ENCODE measurements at places on chromosomes 4 and X. TPM values are rescaled to one million over a fixed set of nuclear protein-coding genes. Genes with fewer than 3 reads are reported as not detected.

TCEANC gene
- total RNA-seq: 3.8 TPM

DLG3 gene
- 10.3 TPM for total RNA-seq

UCP1 gene
- 19.5 TPM for total RNA-seq

WNK3 gene
- 12.5 TPM for total RNA-seq

MAGEA11 gene
- total RNA-seq: not detected

WWC2 gene
- total RNA-seq: 32.0 TPM

NMU gene
- total RNA-seq: 6.3 TPM

COPS4 gene
- 32.2 TPM for total RNA-seq

DCAF4L1 gene
- 0.44 TPM for total RNA-seq

RWDD4 gene
- total RNA-seq: 13.1 TPM

ARHGAP4 gene
- total RNA-seq: 72.2 TPM

MAGED4 gene
- total RNA-seq: 111 TPM

FRMPD3 gene
- total RNA-seq: 0.08 TPM

GSX2 gene
- total RNA-seq: not detected

SMIM43 gene
- 19.8 TPM for total RNA-seq

SSX2 gene
- not detected for total RNA-seq

LGI2 gene
- total RNA-seq: 0.18 TPM

ADGRG4 gene
- total RNA-seq: not detected

GRCh38 chrX:49029876-49030275, 13.3 kb downstream of the TFE3 start:
- no peak for DNase-seq

DNA sequence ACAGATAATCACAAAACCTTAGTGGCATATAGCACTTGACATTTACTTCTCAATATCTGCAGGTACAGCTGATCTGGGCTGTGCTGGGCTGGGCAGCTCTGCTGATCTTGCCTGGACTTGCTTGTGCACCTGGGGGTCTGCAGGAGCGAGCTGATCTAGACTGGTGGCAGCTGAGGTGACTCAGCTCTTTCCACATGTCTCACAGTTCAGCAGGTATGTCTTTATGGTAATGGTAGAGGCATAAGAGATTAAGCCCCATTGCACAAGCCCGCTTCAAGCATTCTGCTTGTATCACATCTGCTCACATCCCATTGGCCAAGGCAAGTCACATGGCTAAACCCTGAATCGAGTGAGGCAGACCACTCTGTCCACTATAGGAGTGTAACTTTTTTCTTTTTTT, 506.7 kb downstream of the BCOR start:
- DNase-seq: no peak

GRCh38 chrX:22800360-22800759, 199.4 kb upstream of the DDX53 start:
- no peak for DNase-seq

DNA sequence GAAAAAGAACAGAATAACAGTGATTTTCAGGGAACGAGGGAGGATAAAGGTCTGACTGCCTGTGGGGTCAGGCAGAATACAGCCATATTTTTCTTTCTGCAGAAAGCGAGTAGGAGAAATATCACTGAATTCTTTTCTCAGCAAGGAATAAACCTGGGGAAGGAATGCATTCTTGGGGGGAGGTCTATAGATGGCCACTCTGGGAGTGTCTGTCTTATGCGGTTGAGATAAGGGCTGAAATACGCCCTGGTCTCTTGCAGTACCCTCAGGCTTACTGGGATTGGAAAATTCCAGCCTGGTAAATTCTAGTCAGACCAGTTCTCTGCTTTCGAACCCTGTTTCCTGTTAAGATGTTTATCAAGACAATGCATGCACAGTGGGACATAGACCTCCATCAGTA, 26.3 kb downstream of the CNGA1 start:
- DNase-seq: no peak

- no peak for DNase-seq
Observed at GRCh38 chr4:98601708-98602107, 56.7 kb downstream of the TSPAN5 start.

GRCh38 chrX:73785493-73785892, 222.5 kb downstream of the CHIC1 start:
- no peak for DNase-seq

- DNase-seq: no peak
Observed at GRCh38 chrX:148372925-148373324, 127.5 kb upstream of the AFF2 start.

GRCh38 chr4:20572976-20573375, 127.3 kb upstream of the PACRGL start:
- DNase-seq: peak; percentile 9

GRCh38 chr4:68905939-68906779, 45.4 kb downstream of the UGT2A3 start:
- DNase-seq: peak; percentile 14

DNA sequence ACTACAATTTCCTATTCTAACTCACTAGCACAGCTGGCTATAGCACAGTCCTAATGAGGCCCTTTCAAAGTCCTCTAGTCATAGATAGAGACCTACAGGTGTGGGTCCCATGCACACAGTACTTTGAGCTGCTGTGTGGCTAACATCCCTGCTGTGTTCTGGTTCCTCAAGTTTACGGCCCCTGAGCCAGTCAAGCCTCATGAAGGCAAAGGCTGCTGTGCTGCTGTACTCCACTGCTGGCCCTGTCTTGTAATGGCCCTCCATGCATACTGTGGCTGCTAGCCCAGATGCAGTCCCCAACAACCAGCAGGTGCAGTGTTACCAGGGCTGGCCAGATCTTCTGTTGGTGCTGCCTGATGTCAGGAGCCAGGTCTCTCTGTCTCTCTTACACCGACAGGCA, 23.4 kb upstream of the ENPEP start:
- DNase-seq: no peak

GRCh38 chrX:38142610-38143009, 78.1 kb downstream of the SRPX start:
- no peak for DNase-seq

- DNase-seq: no peak
Observed at GRCh38 chrX:47148946-47149345, 3.9 kb downstream of the RBM10 start.

GRCh38 chrX:3165808-3166207, 124.5 kb downstream of the ARSF start:
- no peak for DNase-seq

DNA sequence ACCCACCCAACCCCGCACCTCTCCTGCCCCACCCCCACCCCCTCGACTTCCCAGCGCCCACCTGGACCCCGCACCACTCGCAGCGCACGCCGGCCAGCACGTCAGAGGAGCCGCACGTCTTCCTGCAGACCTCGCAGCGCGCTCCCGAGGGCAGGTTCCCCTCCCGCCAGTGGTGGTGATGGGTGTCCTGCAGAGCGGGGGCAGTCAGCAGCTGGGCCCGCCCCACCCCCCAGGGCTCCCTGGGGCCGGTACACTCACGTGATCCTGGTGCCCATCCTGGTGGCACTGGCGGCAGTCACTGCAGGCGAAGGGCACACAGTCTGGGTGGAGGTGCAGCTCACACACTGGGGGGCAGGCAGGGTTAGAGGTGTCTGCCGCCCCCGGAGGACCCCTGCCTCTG, 5.1 kb downstream of the DGKQ start:
- DNase-seq: no peak

DNA sequence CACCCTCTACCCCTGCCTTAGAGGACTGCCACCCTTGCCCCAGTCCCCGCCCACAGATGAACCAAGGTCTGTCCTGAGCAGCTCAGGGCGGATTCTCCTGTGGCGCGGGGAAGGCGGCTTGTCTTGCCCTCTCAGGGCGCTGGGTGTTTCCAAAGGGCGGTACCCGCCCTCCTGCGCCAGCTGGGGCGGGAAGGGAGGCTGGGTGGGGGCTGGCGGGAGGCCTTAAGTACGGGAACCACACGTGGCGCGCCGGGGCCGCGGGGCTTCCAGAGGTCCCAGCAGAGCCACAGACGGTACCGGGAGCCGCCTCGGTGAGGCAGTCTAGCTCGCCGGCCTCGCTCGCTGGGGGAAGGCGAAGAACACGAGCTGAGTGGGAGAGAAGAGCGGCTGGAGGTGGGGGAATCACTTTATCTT, 361.1 kb downstream of the MID1IP1 start:
- peak; percentile 25 for DNase-seq

GRCh38 chrX:65679071-65679540, 11.7 kb downstream of the MSN start:
- DNase-seq: no peak

DNA sequence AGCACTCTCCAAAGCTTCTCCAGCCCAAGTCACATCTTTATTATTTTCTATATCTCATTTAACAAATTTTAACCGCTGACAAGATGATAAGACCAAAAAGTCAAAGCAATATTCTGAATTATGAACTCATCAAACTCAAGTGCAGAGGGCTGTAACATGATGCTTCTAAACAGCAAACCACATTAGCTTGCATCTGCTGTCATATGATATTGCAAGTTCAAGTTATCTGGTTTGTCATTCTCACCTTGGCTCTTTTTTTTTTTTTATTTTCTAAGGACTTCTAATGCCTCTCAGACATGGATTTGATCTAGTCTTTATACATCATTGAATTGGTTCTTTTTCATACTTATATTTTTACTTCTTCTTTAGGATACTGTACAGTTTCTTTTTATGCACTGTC, 93.4 kb downstream of the SLC10A7 start:
- DNase-seq: no peak

- no peak for DNase-seq
Observed at GRCh38 chr4:25950461-25951389, 36.7 kb downstream of the SMIM20 start.

- no peak for DNase-seq
Observed at GRCh38 chr4:66577922-66578321, 907.6 kb upstream of the EPHA5 start.

DNA sequence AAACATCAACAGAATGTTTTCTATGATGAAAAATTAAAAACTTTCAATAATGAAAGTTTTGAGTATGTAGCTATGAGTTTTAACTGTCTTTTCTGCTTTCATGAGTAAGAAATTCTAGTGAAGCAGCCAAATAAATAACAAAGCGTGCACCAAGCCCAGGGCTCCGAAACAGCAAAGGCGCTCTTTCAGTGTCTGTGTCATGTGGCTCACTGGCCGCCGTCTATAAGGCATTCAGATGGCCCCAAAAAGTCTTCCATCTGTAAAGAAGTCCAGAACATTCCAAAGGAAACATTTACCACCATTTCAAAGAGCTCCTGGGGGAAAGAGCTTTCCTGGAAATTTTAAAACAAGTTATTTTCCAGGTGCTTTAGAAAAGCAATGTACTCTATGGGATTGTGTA, 139.9 kb downstream of the AFAP1 start:
- no peak for DNase-seq

GRCh38 chr4:142497606-142498005, 348.5 kb downstream of the INPP4B start:
- DNase-seq: no peak

DNA sequence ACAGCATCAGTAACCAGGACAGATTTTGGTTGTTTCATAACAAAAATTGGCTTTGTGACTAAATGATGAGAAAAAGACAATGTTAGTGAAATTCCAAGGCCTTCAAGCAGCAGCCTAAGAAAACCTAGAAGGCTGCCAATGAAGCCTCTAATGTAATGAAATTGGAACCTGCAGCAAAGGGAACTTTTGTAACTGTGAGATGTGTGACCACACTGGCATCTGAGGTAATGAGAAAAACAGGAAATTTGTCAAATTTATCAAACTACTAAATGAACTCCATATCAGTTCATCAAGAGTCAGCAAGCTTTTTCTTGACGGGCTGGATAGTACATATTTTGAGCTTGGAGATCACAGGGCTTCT, 30.4 kb upstream of the EMCN start:
- DNase-seq: no peak

DNA sequence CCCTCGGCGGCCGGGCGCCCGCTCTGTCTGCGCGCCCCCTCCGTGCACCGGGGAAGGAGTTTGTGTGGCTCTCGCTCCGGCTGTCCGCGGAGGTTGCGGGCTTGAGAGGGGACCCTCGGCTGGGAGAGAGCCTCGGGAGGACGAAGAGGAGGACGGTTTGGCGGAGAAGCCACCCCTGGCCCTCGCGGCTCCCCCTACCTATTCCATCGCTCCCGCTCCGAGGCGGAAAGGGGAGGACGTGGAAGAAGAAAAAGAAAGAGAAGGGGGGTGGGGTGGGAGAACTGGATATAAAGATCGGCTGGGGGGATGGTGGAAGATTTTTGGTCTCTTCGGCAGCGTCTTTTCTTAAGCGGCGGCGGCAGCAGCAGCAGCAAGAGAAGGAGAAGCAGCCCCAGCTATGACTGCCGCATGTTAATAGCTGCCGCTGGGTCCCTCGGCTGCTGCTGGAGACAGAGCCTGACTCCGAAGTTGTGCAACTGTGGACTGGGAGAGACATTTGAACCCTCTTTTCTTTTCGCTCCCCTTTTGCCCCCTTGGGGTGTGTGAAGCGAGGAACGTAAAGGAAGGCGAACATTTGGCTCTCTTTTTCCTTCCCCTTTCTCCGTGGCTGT, 895 bp downstream of the ADGRL3 start:
- DNase-seq: peak; percentile 44

GRCh38 chrX:19990151-19990555, 708 bp downstream of the BCLAF3 start:
- DNase-seq: no peak

- no peak for DNase-seq
Observed at GRCh38 chrX:1094566-1095333, 117.7 kb downstream of the CRLF2 start.

DNA sequence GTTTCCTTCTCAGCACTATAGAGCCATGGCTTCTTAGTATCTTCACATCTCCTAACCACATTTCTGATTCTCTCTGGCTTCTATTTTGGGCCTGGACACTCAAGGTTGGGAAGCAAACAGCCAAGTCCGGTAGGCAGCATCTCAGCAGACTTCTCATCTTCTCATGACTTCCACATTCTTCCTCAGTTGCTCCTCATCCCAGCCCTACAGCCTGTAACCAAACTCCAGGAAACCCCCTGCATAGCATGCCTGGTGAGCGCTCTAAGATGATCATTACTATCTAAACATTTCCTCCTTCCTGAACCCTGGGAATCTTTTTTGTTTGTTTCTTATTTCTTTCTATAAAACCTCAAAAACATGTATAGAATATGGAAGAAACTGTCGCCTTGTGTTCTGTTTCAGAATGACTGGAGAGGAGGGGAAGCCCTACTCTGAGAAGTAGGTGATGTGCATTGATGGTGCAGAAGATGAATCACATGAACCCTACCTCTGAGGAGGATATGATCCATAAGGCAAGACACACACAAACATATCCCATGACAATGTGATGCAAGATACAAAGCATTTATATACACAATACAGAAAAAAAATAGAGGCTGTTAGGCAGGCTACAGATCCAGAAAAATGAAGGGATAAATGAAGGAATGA, 219.8 kb upstream of the GYPA start:
- no peak for DNase-seq

DNA sequence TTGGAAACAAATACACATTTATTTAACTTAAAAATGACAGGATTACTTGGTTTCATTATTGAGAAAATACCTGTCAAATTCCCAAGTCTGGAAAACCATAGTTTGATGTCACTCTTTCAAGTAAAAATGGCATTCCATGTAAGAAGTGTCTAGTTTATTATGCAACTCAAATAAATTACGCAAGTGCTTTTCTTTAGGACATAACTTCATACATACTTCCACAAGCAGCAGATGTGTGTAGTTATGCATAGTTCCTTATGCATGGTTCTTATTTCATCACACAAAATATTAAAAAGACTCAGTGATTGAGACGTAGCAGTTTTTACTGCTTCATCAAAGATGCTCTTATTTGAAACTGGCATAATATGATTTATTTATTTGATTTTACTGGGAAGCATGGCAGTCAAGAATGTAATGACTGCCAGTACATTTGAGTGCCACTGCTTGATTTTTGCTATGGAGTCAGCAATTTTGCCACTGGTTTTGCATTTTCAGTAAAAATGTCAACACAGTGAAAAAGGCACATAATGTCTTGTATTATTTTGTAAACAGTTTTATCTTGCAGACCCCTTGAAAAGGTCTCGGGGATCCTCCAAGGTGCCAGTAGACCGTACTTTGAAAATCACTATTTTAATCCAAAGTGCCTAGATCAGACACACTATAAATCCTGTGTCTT, 62.1 kb downstream of the CLCN3 start:
- DNase-seq: no peak

Data from endothelial cell (in vitro differentiated cells).